Lung microvascular endothelial cell (primary cell): ENCODE measurements at places on chromosomes 7 and 10.

- peak; percentile 69 for DNase-seq
Observed at GRCh38 chr10:47020471-47020870, 109.2 kb downstream of the PTPN20 start.

- DNase-seq = no peak
Observed at GRCh38 chr10:49407151-49407550, 11.3 kb upstream of the DRGX start.

DNA sequence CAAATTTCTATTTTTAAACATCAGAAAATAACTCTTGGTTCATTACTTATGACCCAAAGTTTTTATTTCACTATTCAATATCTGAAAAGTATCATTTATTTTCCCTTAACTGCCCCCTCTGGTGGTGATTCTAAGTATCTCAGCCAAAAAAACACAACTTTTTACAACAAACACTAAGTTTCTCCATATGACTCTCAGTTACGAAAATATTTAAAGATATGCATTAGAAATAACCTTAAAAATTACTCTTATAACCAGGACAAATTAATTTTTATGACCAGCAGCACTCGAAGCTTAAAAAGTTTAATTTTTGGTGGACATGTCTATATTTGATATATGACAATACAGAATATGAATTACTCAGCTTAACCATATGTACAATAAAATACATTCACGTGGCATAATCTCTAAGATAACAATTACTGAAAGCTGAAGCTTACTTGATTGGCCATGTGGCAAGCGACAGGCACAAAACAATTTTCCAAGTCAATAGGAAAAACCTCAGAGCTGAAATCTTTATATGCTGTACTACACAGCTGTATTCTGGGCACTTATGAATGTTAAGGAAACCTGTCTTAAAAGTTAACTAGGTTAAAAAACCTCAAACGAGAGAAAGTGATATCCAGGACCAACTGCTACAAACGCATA is 2.3 kb downstream of the HNRNPA2B1 start:
- peak; percentile 47 for DNase-seq

GRCh38 chr10:85927952-85928665 is 438.5 kb downstream of the GRID1 start:
- no peak for DNase-seq

DNA sequence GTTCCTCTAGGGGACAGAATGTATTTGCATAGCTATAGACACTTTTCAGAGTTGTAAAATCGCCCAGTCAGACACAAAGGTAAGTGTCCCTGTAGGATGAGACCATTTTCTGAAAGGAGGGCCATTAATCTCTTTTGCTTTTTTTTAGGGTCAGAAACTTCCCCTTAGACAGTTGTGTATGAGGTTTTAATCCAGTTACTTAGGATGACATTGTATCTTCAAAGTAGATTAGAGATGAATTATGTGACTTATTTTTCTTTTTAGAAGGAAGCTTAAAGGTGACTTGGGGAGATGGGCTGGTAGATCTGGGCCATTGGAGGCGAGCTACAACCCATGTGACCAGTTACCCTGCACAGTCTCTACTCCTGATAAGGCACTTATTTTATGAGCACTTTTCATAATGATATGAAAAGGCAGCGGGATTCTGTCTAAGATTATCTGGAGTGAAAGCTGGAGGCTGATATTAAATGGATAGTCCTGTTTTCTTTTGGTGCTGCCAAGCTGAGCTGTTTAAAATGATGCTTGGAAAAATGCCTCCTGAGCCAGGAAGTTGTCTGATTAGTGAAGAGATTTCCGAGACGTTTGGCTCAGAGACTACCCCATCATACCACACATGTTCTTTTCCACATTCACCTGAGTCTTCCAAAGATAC is 264.3 kb downstream of the AUTS2 start:
- no peak for DNase-seq

DNA sequence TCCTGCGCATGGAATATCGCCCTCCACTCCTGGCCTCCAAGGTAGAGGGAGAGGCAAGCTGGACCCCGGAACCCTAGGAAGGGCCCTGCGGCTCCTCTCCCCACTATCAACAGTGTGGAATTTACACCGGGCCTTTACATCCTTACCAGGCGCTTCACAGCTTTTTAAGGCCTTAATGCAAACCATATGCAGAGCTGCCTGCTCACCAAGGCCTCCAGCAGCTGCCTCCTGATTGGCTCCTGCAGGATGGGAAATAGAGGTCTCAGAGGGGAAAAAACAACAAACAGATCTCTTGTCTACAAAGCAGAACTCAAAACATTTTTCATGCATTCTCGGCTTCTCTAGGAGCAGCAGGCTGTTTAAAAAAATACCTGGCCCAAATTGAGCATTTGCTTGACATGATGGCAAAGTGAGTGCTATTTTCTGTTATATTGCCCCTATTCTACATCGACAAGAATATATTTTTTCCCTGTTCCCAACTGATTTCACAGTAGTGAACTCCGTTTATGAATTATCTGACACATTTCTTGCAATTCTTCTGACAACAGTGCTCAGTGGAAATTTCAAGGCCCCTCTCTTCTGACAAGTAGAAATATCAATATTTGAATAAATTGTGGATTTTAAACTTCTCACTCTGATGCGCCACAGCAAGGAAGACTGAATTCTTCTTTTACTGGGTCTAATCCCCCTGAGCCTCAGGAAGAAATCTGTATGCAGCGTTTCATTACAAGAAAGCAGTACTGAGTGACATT is 51.7 kb downstream of the EBF3 start:
- no peak for DNase-seq

GRCh38 chr7:100621554-100621953 is 9.2 kb downstream of the MOSPD3 start:
- no peak for DNase-seq

GRCh38 chr10:62860946-62861345 is 44.8 kb upstream of the EGR2 start:
- DNase-seq = peak; percentile 10

GRCh38 chr10:4865945-4866661 is 40.1 kb downstream of the AKR1E2 start:
- peak; percentile 39 for DNase-seq

DNA sequence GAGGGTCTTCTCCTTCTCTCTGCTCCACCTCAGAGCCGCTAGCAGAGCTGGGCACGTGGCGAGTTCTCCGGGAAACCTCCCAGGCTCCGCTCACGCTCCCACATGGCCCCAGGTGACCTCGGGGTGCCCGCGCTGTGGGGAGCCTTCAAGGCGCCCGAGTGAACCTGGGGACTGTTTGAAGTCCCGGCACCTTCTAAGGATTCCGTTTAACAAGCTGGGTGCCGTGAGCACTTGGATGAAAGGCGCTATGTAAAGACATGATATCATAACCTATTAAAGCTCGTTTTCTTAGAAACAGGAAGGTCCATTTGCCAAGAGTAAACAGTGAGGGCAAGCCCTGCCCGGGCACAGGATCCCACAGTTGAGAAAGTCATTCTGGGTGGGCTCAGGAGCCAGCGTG is 15.8 kb upstream of the MYL10 start:
- DNase-seq = no peak

GRCh38 chr10:69901628-69902505 is 100.2 kb downstream of the COL13A1 start:
- DNase-seq = peak; percentile 58
